ENCODE measurements at places on chromosomes 12 and 14.
A peak's percentile ranks its signal among the peaks of the same experiment; 100 is the strongest.

- peak; percentile 83 for DNase-seq
These were observed 10.1 kb upstream of the RTRAF start for GRCh38 chr14:51979088-51979709.

GRCh38 chr14:30227876-30228275 lies 300.2 kb upstream of the PRKD1 start:
- DNase-seq = no peak

DNA sequence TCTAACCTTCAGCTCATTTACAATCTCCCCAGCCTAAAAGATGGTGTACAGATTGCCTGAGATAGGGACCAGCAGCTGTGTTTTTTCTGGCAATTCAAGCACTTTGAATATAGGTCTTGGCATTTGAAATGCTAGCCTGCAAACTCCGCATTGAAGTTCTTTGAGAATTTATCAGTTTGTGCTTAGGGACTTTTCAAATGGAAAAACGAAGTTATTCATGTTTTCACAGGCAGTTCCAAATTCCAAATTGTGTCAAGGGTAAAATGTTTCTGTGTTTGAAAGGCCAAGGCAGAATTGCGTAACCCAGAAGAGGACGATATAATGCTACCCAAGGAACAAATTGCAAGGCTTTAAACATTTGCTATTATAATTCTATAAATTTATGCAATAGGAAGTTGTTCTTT lies 168.9 kb upstream of the RASSF8 start:
- DNase-seq = no peak

DNA sequence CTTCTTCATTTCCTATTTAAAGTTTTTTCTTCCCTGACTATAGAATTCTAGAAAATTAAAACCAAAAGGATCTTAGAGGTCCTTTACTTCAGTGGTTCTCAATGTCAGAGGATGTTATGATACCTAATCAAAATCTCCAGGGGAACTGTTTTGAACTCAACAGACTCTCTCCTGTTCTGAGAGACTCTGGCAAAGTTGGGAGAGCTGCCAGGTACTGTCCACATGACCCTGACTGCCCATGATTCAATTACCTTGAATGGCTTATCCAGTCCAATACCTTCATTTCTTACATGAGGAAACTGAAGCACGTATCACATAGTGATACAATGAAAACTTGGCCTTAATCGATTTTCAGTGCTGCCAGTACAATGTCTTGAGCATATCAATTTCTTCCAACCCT lies 16.6 kb downstream of the ALKBH1 start:
- no peak for DNase-seq

GRCh38 chr12:95701722-95702418 lies 88.7 kb downstream of the NTN4 start:
- no peak for DNase-seq

GRCh38 chr12:131865180-131865875 lies 29.1 kb upstream of the ULK1 start:
- peak; percentile 11 for DNase-seq

GRCh38 chr12:108356835-108357806 lies 18.0 kb upstream of the CMKLR1 start:
- DNase-seq = peak; percentile 43

GRCh38 chr14:22052795-22053194 lies 379.2 kb upstream of the OR4E1 start:
- DNase-seq = no peak

GRCh38 chr12:120240495-120240833 lies 25.1 kb downstream of the PXN start:
- DNase-seq = no peak

- DNase-seq = peak; percentile 55
These were observed 3.0 kb downstream of the SIX1 start for GRCh38 chr14:60646226-60646818.

GRCh38 chr12:106227641-106228319 lies 20.0 kb downstream of the CKAP4 start:
- DNase-seq = peak; percentile 22

DNA sequence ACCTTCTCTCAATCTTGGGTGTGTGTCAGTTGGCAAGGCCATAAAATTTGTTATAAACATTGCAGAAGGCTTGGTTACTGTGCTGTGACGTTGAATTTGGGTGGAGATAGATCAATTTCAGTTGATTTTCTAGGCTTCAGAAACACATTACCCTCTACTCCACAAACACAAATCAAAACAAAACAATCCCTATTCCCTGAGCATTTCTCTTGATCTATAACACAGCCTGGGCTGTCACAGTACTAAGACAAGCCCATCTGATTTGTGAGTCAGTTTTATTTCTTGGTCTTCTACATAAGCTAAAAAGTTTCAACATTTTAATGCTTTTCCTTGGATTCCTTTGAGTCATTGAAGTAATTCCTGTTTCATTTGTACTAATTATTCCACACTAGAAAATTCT lies 79.8 kb downstream of the PTPN11 start:
- DNase-seq = no peak

DNA sequence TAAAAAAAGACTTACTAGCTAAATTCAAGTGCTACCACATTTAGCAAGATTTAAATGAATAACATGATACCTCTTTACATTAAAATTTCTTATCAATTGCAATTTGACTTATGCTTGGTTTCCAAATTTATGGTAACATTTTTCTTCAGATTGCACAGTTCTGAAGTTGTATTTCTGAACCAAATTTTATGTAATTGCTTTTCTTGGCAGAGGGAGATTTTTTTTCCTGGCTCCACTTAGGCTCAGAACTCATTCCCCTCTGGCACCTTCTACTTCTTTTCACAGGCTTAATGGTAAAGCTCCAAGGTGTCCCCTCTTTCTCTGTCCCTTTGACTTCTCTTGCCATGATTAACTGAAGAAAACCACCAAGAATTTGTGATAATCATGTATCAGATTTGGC lies 99.8 kb upstream of the TMTC1 start:
- DNase-seq = no peak

DNA sequence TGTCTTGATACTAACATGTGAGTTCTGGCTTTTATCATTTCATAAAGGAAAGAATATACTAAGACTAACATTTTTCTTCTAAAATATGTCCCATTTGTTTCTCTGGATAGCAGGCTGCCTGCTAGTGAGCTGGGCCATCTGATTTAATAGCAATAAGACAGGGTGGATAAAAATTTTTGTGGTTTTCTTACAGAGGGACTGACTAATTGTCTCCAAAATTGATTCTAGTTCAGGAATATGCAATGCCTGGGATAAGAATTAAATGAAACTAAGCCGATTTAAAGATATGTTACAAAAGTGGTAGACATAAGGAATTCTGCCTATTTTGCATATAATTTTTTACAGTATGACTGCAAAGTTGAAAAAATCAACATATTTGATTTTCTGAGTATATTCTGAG lies 252.9 kb upstream of the NAV3 start:
- no peak for DNase-seq

GRCh38 chr14:65290830-65291229 lies 121.7 kb upstream of the FUT8 start:
- DNase-seq = no peak
